ENCODE measurements at places on chromosomes 4 and X.

- DNase-seq, result no peak
These were observed 27.8 kb downstream of the ELF4 start for GRCh38 chrX:130082244-130083106.

DNA sequence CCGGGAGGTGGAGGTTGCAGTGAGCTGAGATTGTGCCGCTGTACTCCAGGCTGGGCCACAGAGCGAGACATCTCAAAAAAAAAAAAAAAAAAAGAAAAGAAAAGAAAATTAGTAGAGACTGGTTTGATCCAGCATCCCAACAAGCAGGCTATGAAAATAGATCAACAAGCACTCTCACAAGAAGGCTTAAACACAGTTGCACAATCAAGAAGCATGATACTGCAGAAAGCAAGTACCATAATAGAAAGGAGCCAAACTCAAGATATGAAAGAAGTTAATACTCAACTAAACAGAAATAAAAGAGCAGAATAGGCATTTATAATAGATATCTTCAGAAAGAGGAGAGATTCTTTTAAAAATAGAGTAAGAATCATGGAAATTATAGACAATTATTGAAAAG, 10.6 kb downstream of the TLR6 start:
- DNase-seq, result no peak

- DNase-seq, result no peak
These were observed 894.2 kb upstream of the INTU start for GRCh38 chr4:126738527-126738923.

GRCh38 chr4:22988526-22988925, 295.8 kb downstream of the GBA3 start:
- no peak for DNase-seq

- DNase-seq, result peak; percentile 37
These were observed 2214.5 kb upstream of the TENM3 start for GRCh38 chr4:180028682-180029081.

GRCh38 chrX:9195199-9195880, 161.4 kb upstream of the FAM9B start:
- DNase-seq, result no peak

DNA sequence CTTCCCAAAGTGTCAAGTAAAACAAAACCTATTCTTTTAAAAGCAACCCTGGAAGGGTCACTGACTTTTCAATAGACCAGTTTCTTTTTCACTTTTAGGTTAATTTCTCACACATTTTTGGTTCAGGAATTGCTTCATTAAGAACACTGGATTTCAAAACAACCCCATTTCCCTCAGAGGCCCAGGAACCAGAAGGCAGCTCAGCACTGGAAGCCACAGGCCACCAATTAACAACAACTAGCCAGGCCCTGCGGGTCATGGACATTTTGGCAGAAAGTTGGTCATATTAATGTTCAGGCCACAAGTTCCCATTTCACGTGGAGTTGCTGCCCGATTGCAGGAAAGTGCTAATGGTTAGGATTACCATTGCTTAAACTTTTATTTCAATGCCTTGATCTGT, 39.8 kb downstream of the HAND2 start:
- no peak for DNase-seq

DNA sequence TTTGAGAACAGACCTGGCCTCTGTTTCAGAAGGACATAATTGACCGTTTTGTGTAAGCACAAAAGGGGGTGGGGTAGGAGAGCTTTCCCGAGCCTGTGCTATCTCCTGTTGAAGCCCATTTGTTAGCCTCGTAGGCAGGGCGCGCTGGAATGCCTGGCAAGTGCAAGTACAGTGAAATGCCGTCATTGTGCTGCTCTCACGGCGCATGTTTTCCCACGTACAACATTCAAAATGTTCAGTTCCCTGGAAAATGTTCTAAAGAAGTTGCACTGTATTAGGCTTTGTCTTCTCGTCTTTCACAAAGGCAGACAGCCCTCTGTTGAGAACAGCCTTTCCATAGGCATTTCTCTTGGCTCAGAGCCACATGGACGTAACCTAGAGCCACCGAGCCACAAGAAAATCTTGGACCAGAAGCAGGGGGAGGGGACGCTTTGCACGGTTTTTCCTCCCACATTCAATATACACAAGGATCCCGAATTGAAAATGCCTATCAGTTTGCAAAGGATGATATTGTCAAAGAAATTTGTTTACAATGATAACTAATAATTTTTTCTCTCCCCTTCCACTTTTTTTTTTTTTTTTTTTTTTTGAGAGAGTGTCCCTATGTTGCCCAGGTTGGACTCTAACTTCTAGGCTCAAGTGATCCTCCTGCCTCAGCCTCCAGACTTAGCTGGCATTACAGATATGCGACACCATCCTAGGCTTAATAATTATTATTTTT, 54.6 kb upstream of the RAPGEF2 start:
- DNase-seq, result peak; percentile 33

DNA sequence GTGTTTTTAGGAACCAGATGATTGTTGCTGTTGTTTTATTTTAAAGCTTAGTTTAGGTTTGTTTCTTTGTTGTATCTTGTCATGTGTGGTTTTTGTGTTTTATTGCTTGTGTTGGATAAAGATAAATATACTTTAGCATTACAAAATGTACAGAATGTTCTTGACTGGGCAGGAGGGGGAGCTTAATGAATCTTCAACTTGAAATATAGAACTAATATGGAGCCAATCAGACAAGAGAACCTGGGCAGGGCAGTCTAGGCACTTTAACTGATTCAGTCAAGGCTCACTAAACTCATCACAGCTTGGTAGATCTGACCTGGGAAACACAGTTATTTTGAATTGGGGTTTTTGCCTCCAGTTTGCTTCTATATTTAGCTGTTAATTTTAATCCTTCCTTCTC, 304.2 kb downstream of the ARHGAP24 start:
- DNase-seq, result no peak
